Spleen (tissue), 13 donors: ENCODE measurements at places on chromosomes 7 and 10.

DNA sequence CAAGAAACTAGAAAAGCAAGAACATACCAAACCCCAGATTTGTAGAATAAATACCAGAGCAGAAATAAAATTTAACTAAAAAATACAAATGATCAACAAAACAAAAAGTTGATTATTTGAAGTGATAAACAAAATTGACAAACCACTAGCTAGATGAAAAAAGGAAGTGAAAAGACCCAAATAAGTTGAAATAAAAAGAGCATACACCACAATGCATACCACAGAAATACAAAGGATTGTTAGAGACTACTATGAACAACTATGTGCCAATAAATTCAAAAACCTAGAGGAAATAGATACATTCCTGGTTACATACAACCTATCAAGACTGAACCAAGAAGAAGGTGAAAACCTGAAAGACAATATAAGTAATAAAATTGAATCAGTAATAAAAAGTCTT lies 333.4 kb downstream of the SH2D4B start:
- DNase-seq, result no peak

DNA sequence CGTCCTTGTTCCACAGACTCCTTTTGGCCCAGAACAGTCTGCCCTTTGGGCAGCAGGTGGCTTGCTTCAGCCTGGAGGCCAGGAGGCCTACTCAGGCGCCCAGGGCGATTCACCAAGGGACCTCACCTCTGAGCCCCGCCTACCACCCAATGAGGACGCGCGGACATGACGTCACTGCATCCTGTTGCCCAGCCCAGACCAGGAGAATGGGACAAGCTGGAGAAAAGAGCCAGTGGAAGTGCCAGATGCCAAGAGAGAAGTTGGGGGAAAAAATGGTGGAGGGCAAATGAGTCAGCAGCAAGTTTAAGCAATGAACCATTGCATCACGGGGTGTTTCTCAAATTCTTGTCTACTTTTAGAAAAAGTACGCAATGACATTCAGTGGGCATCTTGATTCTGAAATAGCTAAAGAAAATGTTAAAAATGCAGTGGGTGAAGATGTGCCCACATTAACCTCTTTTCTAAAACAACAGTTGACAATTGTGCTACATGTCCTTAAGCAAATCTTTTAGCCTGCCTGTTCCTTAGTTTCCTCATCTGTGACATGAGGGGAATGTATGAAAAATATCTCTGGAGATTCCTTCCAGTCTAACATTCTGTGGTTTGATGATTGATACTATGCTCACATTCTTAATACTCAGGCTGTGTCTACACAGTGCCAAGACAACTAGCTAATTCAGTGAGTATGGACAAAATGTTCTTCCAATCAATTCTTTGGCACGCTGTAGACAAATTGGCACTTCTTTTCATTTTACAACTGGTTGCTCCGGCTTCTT lies 23.9 kb upstream of the LEP start:
- peak; percentile 87 for DNase-seq

GRCh38 chr10:130233426-130233825 lies 97.2 kb downstream of the GLRX3 start:
- peak; percentile 27 for DNase-seq

GRCh38 chr10:34151931-34152330 lies 663.2 kb downstream of the PARD3 start:
- DNase-seq, result no peak

GRCh38 chr10:12716042-12716441 lies 285.5 kb downstream of the CCDC3 start:
- DNase-seq, result no peak

GRCh38 chr7:143463556-143463955 lies 14.1 kb upstream of the TAS2R41 start:
- DNase-seq, result no peak

DNA sequence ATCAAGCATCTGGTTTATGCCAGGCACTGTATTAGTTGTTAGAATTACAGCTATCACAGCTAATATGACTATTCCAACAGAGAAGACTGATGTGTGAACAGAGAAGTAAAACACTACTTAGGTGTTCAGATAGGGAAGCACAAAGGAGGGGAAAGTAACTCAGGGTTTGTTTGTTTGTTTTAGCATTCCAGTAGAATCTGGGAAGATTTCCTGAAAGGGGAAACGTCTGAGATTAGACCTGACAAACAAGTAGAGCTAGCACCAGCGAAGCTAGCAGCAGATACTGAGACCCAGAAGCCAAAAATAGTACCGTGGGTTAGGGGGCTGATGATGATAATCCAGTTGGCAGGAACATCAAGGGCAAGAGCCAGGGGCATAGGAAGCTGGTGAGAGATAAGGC lies 28.8 kb upstream of the KLHL7 start:
- DNase-seq, result no peak

DNA sequence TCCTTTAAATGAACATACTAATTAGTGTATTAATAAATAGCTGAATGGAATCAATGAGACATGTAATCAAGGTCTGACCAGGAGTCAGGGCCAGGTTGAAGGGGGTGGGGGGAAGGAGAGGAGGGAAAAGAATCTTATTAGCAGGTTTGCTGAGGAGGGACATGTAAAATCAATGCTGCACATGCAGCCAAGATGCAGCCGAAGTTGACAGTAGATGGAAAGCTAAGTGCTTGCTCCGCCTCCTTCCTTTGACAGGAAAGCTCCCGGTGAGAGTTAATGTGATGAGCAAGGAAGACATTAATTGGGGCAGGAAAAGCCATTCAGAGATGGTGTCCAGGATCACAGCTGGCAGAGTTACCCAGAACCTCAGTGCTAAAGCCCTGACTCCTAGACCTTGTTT lies 24.4 kb downstream of the PLXNA4 start:
- no peak for DNase-seq

DNA sequence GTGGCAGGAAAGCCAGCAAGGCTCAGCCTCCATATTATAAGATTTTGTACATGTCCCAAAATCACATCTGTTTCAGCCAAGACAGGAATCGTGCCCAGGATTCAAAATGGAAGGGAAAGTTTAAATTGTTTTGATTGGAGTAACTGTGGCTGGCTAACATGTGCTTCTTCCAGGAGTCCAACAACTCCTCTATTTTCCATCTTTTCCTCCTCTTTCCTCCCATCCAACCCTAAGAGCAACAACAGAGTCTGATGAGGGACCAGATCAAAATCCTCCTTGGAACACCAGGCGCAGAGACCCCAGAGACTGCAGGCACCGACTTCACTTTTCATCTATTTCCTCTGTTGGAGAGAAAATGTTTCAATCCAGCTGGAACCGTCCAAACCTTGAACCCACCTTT lies 36.0 kb upstream of the SVIL start:
- no peak for DNase-seq

- no peak for DNase-seq
Measured at GRCh38 chr7:99786726-99787335, 2.8 kb upstream of the CYP3A4 start.

DNA sequence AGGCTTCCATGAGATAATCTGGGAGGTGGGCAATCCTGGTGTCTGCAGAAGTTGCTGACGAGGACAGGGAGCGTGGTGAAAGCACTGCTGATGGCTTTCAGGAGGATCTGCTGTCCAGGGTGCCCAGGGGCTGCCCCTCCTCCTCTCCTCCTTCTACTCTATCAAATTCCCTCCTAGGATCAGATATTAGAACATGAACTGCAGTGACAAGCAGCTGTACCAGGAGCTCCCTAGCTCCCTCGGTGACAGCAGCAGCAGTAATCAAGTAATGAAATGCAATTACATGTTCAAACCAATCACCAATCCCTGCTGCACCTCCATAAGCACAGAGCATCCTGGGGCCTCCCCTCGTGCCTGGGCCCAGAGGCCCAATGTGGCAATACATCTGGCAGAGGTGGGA lies 46.9 kb downstream of the GRID1 start:
- DNase-seq, result peak; percentile 29

GRCh38 chr7:159067576-159068487 lies 76.8 kb downstream of the VIPR2 start:
- DNase-seq, result no peak

GRCh38 chr7:45225311-45225947 lies 67.8 kb downstream of the RAMP3 start:
- DNase-seq, result no peak

- no peak for DNase-seq
Measured at GRCh38 chr7:907158-907980, 31.0 kb downstream of the GET4 start.

GRCh38 chr10:77605466-77605865 lies 32.1 kb downstream of the KCNMA1 start:
- DNase-seq, result no peak

DNA sequence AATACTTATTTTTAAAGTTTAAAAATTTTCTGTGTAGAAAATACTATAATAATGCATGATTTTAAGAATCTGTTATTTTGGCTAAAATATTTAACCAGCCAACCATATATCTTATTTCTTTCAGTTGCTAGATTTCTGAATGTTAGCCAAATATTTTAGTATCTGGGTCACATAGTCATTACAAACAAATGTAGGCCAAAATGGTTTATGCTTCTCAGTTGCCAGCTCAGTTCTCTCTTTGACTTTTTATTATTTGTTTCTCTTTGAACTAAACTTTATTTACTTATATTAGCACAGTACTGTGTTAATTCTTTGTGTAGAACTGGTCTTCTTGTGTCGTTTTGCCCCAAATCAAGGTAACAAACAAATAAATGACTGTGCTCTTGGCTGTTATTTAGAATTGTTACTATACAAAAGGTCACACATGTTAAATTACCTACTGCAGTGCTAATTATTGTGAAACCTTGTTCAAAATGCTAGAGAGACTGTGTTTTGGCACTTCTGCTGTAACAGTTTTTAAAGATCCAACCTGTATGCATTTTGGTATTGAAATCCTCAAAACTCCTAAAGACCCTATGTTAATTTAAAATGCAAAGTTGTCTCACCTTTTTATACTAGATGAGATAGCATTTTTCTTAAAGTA lies 39.8 kb downstream of the ZEB1 start:
- DNase-seq, result no peak

- DNase-seq, result no peak
Measured at GRCh38 chr7:111985798-111986197, 220.4 kb downstream of the DOCK4 start.

- DNase-seq, result no peak
Measured at GRCh38 chr7:8109196-8110022, 140.8 kb downstream of the GLCCI1 start.

DNA sequence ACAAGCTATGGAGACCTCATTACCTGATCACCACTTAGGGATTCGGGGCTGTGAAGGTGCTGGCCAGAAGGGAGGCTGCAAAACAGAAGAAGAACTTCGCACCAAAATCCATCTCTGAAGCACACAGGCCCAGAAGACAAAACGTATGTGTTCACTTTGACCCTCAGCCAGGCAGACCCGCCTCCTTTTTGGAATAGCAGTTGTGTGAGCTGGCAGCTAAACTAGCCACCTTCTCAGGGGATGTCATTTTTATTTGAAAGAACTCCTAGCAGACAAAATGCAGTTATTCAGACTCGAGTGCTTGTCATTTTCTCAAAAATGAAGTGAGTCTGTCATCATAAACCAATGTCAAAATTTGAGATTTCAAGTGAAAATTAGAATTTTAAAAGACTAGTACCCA lies 71.7 kb downstream of the TNS3 start:
- DNase-seq, result peak; percentile 9

DNA sequence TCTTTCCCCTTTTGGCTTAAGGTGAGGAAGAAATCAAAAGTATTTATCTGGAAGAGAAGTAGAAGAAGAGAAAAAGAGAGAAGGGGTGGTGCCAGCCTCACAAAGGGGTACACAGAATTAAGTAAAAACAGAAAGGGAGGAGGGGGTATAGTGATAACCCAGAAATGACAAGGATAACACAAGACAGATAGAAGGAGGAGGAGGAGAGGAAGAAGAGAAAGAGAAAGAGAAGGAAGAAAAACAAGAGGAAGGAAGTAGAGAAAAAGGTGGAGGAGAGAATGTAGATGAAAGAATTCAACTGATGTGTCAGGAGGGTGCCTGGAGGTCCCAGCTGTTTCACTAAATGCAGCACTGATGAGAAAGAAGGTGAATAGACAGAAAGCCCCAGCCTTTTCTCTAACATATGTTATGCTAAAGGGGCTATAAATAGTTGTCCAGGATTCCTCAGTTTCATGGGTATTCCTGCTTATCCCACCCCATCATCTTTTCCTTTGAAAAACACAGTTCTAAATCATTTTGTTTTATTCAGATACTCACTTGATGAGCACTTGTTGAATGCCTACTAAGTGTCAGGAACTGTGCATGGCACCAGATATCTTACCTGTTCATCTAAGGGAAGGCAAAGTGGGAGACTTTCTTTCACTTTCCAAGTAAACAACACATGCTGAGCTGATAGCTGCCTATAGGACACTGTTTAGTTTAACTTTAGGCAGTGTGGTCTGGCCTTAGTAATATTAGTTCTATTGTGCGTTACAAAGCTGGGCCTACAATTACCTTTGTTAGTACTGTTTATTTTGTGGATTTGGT lies 8.0 kb downstream of the SEMA3E start:
- DNase-seq, result no peak

DNA sequence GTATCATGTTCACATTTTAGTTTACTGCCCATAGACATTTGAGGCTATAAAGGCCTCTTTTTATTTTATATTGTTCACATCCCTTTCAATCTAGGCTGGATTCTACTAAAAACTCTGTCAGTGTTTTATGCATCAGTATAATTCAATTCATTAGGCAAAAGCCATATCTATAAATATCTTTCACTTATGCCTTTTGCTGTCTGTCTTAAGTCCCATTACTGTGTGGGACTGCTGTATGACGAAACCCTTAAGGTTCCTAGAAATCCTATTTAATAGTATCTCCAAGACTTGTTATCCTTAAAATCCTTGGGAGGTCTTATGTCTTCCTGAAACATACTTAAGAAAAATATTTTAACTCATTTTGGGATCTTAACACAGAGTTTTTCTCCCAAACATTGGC lies 139.2 kb downstream of the HGF start:
- no peak for DNase-seq

DNA sequence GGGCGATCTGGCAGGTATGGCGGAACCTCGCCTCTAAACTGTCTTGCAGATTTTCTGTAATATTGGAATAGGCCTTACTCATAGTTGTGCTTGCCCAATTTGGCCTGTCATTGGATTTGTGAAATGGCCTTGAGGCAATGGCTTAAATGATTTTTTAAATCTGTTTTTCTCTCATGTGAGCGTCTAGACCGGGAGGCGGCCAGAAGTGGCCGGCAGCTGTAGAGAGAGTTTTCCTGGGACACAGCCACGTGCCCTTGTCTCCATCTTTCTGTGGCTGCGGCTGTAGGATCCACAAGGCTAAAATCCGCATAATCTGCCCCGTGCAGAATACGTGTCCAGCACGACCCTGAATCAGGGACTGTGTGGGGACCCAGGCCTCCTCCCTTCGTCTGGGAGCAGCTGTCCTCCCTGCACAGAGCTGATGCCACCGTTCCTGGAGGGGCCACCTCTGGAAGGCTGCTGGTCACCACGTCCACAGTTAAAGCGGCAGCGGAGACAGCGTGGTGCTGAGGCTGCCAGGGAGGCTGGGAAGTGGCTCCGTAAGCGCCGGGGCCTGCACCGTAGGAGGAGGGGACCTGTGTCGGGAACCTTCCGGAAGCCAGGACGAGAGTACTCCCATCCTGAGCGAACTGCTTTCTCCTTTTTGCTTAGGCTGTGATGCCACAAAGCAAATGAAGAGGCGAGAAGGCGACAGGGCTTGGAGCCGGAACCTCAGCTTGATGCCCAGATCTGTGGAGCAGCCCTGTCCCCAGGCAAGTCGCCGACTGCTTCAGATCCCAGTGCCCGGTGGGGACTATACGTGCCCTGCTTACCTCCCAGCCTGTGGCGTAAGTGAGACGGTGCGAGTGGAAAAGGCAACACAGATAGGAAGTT lies 99.8 kb downstream of the DYNC2I1 start:
- no peak for DNase-seq

GRCh38 chr10:93154531-93154930 lies 80.8 kb downstream of the CYP26A1 start:
- DNase-seq, result no peak

- DNase-seq, result no peak
Measured at GRCh38 chr10:129897871-129898626, 66.0 kb downstream of the EBF3 start.
